Neural crest cell (in vitro differentiated cells): ENCODE measurements at places on chromosomes 1 and 21. TPM values are rescaled to one million over a fixed set of nuclear protein-coding genes. Genes with fewer than 3 reads are reported as not detected.

DNA sequence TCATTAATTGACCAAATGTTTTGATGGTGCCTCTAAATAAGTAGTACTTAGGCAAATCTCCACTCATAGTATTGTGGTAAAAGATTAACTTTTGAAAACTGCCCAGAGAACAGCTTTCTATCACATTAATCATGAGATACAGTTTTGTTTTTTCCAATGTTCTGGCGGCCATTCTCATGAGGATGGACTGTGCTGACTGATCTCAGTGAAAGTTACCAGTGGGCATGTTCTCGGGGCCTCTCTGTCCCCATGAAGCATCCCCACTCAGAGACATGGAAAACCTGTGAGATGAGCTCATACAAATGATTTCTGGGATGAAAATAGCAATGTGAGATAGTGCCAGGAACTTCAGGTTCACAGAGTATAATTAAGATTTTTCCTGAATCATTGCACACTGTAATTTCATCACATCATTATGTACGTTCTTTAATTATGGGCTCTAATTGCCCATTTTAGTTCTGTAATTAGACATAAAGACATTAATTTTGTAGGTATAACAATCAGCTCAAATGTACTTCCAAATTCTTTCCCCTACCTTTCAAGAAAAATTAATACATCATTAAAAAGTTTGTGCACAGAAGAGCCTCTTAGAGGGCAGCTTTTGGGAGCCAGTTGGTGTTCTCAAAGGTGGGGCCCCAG lies 40.5 kb downstream of the DDR2 start:
- H3K27me3 ChIP-seq, result no peaks in the 10 kb centered on the region
- no peaks in the 10 kb centered on the region for H3K4me1 ChIP-seq
- no peak for DNase-seq

The S100A14 gene
- not detected in 2 replicates for total RNA-seq

The ADORA1 gene
- 1.9 and 2.0 TPM in 2 replicates for total RNA-seq

GRCh38 chr1:5998051-5998905 lies 6.1 kb upstream of the NPHP4 start:
- peaks cover 20% of the 10 kb centered on the region for H3K4me1 ChIP-seq
- no peaks in the 10 kb centered on the region for H3K36me3 ChIP-seq
- peaks cover 4% of the 10 kb centered on the region for H3K27me3 ChIP-seq
- H3K4me3 ChIP-seq, result peak overlapping the region; percentile 64

DNA sequence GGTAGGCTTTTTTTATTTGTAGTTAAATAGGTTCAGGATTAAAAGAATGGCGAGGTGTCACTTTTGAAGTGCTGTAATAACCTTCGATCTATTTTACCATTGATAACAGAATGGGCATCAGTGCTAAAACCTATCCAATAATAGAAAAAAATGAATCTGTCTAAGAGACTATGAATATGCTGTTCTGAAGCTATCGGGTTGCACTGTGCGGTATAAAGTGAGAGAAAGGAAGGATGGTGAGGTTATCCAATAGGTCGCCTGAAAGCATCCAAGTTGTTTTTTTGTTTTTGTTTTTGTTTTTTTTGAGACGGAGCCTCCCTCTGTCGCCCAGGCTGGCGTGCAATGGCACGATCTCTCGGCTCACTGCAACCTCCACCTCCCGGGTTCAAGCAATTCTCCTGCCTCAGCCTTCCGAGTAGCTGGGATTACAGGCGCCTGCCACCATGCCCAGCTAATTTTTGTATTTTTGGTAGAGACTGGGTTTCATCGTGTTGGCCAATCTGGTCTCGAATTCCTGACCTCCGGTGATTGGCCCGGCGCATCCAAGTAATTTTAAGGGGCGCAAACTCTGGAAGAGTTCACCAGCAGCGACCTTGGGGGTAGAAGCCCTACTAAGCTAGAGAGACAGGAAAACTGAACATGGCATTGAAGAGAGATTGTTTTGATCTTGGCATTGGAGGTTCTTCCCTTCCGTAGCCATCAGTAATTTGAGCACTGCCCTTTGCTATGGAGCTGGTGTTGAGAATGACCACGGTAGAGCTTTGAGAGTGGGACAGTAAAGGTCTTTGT lies 8.7 kb upstream of the MDM4 start:
- peak overlapping the region; percentile 96 for H3K4me3 ChIP-seq
- H3K4me1 ChIP-seq, result peaks cover 35% of the 10 kb centered on the region
- peaks cover 21% of the 10 kb centered on the region for H3K27me3 ChIP-seq
- H3K27ac ChIP-seq, result peak overlapping the region; percentile 97
- peak; percentile 48 for DNase-seq
- peaks cover 12% of the 10 kb centered on the region for H3K36me3 ChIP-seq

DNA sequence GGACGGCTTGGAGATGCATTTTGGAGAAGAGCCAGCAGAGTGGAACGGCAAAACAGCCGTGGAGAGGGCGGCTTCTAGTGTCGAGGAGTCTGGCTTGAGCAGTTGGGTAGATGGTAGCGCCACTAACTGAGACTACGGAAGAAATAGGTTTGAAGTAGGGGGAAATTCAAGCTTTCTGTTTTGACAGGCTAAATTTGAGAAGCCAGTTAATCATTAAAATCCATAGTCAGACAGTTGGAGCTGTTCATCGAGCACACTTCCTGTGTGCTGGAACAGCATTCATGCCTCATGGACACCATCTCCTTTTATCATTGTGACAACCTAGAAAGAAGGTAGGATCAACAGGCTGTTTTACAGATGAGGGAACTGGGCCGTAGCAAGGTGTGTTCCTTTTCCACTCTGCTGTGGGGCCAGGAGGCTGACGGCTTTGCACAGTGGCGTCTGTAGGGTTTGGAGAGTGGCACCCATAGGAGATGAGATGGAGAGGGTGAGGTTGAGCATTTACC lies 3.4 kb upstream of the PKLR start:
- H3K4me3 ChIP-seq, result no peak overlapping the region
- no peak for DNase-seq
- H3K27ac ChIP-seq, result peak overlapping the region; percentile 91
- H3K4me1 ChIP-seq, result peaks cover 39% of the 10 kb centered on the region
- H3K36me3 ChIP-seq, result peaks cover 4% of the 10 kb centered on the region

DNA sequence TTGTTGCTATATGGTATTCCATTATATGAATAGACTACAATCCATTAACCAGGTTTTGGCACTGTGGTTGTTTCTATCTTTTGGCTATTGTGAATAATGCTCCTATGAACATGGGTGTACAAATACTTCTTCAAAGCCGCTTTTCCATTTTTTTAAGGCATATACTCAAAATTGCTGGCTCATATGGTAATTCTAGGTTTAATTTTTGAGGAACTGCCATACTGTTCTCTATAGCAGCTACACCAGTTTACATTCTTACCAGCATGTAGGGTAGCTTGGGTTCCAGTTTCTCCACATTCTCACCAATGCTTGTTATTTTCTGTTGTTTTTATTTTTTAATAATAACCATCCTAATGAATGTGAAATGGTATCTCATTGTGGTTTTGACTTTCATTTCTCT lies 19.9 kb upstream of the AGO1 start:
- H3K36me3 ChIP-seq, result no peaks in the 10 kb centered on the region
- H3K27ac ChIP-seq, result no peak overlapping the region
- no peaks in the 10 kb centered on the region for H3K27me3 ChIP-seq
- peaks cover 4% of the 10 kb centered on the region for H3K4me1 ChIP-seq
- DNase-seq, result no peak

The GCSAML gene
- total RNA-seq, result not detected in 2 replicates

DNA sequence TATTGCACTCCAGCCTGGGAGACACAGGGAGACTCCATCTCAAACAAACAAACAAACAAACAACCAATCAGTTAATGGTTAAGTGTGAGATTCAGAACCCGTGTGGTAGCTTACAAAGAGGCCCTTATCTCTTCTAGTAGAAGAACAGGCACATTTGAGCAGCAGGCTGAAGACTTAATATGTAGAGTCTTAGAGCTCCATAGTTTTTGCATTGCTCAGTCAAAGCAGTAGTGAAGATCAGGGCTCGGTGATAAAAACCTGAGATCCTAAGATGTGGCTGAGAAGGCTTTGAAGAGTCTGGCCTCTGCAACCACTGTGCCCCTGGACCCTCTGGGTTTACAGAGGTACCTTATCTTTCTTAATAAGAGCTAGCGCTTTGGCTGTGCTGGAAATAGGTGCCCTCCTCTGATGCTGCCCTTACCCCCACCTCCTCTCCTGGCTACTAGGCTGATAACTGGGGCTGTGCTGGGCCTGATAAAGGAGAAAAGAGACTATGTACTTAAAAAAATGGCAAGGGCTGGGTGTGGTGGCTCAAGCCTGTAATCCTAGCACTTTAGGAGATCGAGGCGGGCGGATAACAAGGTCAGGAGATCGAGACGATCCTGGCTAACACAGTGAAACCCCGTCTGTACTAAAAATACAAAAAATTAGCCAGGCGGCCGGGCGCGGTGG lies 10.5 kb upstream of the UCK2 start:
- no peak overlapping the region for H3K27ac ChIP-seq
- H3K4me1 ChIP-seq, result no peaks in the 10 kb centered on the region
- H3K36me3 ChIP-seq, result no peaks in the 10 kb centered on the region
- no peak for DNase-seq
- H3K4me3 ChIP-seq, result no peak overlapping the region

The ARMH1 gene
- 5.6 and 5.9 TPM in 2 replicates for total RNA-seq

DNA sequence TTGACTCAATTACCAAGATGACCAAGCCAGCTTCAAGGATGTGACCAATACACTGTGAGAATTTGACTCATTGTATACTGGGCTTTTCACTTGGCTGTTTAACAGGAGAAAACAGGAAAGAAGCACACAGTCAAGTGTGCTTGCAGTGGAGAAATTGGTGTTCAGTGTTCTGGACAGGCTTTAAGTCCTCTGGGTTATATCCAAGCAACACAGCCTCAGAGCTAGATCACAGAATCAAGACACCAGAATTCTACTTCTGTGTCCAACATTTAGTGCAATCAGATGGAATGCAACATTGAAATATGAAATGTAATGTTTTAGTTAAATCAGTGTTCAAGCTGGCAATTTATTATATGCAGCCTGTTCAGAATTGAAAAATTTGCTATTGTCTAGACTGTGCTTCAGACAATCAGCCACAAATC lies 694.4 kb downstream of the LTN1 start:
- no peaks in the 10 kb centered on the region for H3K36me3 ChIP-seq
- H3K4me3 ChIP-seq, result no peak overlapping the region
- no peak overlapping the region for H3K27ac ChIP-seq

The LAD1 gene
- total RNA-seq, result not detected in 2 replicates

- H3K27me3 ChIP-seq, result peaks cover 17% of the 10 kb centered on the region
- no peaks in the 10 kb centered on the region for H3K36me3 ChIP-seq
- H3K27ac ChIP-seq, result no peak overlapping the region
- no peak for DNase-seq
Measured at GRCh38 chr1:207872621-207873020, 38.3 kb downstream of the CD34 start.

DNA sequence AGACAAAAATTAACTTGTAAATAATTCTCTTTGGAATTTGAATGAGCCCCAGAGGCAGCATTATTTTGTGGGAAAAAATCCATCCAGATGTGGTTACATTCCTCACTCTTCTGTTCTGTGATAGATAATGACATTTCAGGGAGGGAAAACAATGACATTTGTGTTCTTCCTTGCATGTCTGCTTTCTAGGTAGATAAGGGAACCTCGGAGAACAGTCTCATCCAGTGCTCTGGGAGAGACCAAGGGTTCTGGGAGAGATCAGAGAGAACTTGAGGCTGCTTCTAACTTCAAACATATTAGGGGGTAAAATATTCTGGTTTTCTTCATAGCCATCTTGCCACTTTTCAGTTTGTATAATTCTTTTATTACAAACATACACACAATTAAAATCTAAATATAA lies 269.2 kb downstream of the NEGR1 start:
- no peaks in the 10 kb centered on the region for H3K36me3 ChIP-seq
- H3K4me3 ChIP-seq, result no peak overlapping the region
- no peak overlapping the region for H3K27ac ChIP-seq
- no peak for DNase-seq
- H3K27me3 ChIP-seq, result no peaks in the 10 kb centered on the region
- H3K4me1 ChIP-seq, result no peaks in the 10 kb centered on the region

DNA sequence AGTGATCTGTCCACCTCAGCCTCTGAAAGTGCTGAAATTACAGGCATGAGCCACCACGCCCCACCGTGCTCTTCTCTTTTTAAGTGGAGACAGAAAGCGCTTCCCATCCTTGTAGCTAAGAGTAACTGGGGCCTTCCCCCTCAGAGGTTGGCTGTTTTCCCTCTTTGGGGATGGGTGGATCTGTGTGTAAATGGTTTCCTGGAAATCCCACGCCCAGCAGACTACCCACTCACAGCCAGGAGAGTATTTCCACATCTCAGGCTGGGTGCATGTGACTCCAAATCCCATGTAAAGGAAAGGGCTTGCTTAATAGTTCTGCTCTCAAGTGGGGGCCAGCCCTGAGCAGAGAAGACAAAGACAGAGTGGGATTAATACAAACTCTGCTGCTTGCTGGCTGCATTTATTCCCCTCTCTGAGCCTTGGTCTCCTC lies 19.6 kb upstream of the TCEA3 start:
- H3K27me3 ChIP-seq, result no peaks in the 10 kb centered on the region
- DNase-seq, result no peak
- H3K27ac ChIP-seq, result no peak overlapping the region
- H3K4me1 ChIP-seq, result no peaks in the 10 kb centered on the region
- peaks cover 2% of the 10 kb centered on the region for H3K36me3 ChIP-seq

GRCh38 chr21:21624674-21625073 lies 626.5 kb downstream of the NCAM2 start:
- H3K4me1 ChIP-seq, result peaks cover 4% of the 10 kb centered on the region
- H3K36me3 ChIP-seq, result no peaks in the 10 kb centered on the region
- H3K27me3 ChIP-seq, result no peaks in the 10 kb centered on the region
- no peak overlapping the region for H3K4me3 ChIP-seq
- no peak for DNase-seq
- H3K27ac ChIP-seq, result no peak overlapping the region

GRCh38 chr1:76129731-76130130 lies 55.2 kb downstream of the ST6GALNAC3 start:
- H3K36me3 ChIP-seq, result peaks cover 14% of the 10 kb centered on the region
- peaks cover 21% of the 10 kb centered on the region for H3K4me1 ChIP-seq
- H3K27me3 ChIP-seq, result no peaks in the 10 kb centered on the region
- no peak for DNase-seq
- H3K4me3 ChIP-seq, result no peak overlapping the region

The ZMYND12 gene
- 0.61 and 0.68 TPM in 2 replicates for total RNA-seq

DNA sequence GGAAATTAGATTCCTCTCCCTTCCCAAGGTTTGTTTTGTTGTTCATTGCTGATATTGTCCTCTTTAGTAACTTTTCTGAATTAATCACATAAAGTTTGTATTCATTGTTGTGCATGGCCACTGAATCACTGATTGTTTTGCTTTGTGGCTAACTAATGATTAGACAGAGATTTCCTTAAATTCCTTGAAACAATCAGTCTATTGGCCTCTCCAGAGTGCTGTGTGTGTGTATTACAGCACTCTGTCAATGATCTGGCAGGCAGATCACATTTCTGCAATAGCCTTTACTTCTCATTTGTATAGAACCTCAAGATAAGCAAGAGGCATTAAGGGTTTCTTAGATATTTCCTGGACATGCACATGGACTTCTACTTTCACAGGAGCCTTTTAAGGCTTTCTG lies 78.6 kb downstream of the DUSP10 start:
- H3K27ac ChIP-seq, result no peak overlapping the region
- no peaks in the 10 kb centered on the region for H3K27me3 ChIP-seq
- no peaks in the 10 kb centered on the region for H3K4me1 ChIP-seq
- no peak overlapping the region for H3K4me3 ChIP-seq

The SLAMF6 gene
- not detected in 2 replicates for total RNA-seq

The KLF17 gene
- total RNA-seq, result 0.34 TPM in 1 of 2 replicates, not detected in the other

The PLEKHN1 gene
- total RNA-seq, result not detected in 2 replicates
